H7 (cell line): ENCODE measurements at places on chromosomes 7 and 10. TPM values are rescaled to one million over a fixed set of nuclear protein-coding genes. Genes with fewer than 3 reads are reported as not detected.

NUB1 gene
- 22.7 and 35.3 TPM in 2 replicates for total RNA-seq

COL17A1 gene
- total RNA-seq, result 0.59 and 1.0 TPM in 2 replicates

DNA sequence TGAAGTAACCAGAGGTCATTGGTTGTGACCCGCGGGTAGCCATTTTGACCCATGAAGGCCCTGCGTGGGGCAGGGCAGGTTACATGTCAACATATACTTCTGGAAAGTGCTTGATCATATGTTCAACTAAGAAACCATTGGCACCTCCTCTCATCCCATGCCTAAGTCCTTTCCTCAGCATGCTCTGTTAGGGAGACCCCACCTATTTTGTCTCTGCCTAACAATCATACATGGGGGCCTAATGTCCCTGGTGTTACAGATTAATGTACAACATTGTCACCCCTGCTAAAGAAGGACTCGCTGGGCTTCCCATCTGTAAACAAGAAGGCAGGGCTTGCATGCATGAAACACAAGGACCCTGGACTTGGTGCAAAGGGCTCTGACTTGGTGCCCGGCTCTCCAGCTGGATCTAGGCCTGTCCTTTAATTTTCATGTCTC is 133.7 kb upstream of the TNS3 start:
- DNase-seq, result no peak

- DNase-seq, result no peak
Measured at GRCh38 chr10:111030042-111030750, 46.6 kb upstream of the ADRA2A start.

- peak; percentile 91 for DNase-seq
Measured at GRCh38 chr7:155808549-155809331, 3.5 kb downstream of the SHH start.
